C1 segment of cervical spinal cord (tissue), 14 donors: ENCODE measurements at places on chromosomes 5 and 9.

- DNase-seq = no peak
Measured at GRCh38 chr5:139910901-139911300, 115.3 kb downstream of the PSD2 start.

DNA sequence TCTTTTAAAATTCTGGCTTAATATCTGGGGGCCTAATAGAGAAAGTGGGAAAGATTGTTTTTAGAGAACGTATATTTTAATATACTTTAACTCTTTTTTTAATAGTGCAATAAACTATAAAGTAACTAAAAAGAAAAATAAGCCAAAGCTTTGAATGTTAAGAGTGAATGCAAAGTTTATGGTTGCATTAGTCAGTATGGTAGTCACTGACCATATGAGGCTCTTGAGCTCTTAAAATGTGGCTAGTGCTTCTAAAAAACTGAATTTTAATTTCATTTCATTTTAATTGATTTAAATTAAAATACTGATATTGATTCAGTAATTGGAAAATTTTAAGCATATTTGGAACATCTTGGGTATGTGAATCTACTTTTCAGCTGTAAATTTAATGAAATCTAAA lies 310.7 kb downstream of the PJA2 start:
- DNase-seq = no peak

- DNase-seq = no peak
Measured at GRCh38 chr5:103260951-103261350, 2.4 kb downstream of the MACIR start.

DNA sequence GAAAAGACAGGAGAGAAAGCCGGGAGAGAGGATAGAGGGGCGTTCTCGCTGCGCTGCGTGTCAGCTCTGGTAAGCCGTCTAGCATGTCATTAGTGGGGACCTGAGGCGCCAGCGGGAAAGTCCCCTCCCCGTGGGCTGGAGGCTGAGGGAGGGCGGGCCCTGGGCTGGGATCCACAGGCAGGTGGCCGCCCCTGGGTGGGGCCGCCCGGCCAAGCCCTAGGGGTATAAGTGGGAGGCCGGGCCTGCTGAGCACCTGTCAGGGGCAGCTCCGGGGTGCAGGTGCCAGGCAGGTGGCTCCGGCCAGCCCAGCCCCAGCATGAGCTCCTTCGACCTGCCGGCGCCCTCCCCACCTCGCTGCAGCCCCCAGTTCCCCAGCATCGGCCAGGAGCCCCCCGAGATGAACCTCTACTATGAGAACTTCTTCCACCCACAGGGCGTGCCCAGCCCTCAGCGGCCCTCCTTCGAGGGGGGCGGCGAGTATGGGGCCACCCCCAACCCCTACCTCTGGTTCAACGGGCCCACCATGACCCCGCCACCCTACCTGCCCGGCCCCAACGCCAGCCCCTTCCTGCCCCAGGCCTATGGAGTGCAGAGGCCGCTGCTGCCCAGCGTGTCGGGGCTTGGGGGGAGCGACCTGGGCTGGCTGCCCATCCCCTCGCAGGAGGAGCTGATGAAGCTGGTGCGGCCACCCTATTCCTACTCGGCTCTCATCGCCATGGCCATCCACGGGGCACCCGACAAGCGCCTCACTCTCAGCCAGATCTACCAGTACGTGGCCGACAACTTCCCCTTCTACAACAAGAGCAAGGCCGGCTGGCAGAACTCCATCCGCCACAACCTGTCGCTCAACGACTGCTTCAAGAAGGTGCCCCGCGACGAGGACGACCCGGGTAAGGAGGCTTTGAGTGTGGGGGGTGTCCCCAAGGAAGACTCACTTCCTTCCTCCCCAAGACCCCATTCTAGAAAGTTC lies at the start of gene FOXI1:
TSS of gene FOXI1 (plus strand) at position 256 of the 970 bp plus-strand sequence. CDS start at position 317, 61 bp downstream.
- DNase-seq = no peak
